ENCODE measurements at places on chromosomes 5 and 9.

- DNase-seq: no peak
Observed at GRCh38 chr5:55517804-55518203, 17.0 kb downstream of the PLPP1 start.

DNA sequence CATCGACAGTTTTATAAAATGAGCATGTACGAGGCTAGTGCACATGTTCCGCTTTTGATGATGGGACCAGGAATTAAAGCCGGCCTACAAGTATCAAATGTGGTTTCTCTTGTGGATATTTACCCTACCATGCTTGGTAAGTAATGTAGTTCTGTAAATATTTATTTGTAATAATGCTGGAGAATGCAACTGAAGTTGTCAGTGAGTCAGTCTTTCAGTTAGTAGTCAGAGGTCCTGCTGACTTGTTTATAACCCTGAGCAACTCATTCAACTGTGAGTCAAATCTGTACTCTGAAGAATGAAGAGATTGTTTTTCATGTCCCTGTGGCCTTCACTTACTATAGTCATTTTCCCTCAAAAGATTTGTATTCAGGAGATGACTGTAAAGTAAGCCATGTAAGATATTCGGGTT lies 28.4 kb upstream of the GPR150 start:
- no peak for DNase-seq

GRCh38 chr5:51476431-51476830 lies 93.2 kb downstream of the ISL1 start:
- DNase-seq: no peak

DNA sequence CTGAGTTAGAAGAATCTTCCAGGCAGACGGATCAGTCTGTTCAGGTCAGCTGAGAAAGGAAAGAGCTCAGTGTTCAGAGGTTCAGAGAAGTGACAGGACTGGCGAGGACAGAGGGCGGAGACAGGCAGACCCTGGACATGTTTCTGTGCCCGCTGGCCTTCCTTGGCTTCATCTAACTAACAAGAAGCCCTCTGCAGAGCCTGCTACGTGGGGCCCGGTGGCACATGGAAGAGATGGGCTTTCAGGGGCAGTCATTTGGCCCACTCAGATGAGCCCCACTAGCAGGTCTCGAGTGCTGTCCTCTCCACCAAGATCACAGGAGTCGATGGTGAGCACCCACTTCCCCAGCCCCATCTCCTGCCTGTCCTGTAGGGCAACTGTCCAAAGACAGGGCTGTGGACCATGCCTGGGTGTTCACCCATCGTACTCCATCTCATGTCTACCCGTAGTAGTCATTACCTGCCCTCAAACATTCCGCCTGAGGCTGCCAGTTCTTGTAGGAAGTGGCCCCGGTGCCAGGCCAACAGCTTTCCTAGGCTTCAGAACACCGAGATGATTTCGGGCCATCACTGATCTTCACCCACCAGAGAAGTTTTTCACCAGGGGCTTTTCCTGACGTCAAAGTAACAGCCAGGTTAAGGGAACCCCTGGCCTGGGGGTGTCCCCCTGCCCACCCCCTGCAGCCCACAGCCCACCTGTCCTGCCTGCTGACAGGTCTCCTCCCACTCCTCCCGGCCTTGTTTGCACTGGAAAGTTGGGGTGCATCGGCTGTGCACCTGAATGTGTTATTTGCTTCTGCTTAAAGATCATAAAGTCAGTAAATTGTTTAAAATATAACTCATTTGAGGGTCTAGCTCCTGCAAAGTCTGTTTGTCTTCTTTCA lies 14.0 kb downstream of the IRX2 start:
- DNase-seq: no peak

DNA sequence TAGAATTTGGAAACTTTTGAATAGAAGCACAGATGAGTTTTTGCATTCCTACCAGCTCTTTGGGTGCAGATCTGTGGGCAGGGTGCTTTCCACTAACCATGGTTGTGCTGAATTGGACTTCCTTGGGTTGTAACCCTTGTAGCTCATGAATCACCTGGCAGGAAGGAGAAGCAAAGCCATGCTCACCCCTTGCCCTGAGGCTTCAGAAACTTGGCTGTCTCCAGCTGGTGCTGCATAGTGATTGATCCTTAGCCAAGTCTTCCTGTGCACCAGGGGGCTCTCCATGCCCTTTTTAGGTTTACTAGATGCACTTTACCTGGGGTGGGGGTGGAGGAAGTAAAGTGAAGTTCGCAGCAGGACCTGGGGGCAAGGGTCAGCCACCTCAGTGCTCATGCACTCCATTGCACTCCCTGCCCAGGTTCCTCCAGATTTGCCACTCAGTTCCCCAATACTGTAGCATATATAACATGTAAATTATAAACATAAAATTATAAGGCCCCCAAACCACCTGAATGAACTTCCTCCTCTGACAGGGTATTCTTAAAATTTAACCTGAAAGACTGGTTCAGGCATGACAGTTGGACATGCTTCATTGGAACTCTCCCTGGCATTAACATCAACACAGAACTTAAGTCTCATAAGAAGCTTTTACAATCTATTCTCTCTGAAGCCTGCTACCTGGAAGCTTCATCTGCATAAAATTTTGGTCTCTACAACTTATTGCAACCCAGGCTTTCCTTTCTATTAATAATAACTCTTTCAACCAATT lies 25.8 kb upstream of the IFNA14 start:
- no peak for DNase-seq

GRCh38 chr5:123036391-123037103 lies at the start of gene PPIC:
Gene PPIC, minus strand, starts transcription at chr5:123036725. Its CDS starts 100 bp downstream, at chr5:123036625.
- no peak for DNase-seq

- DNase-seq: no peak
Observed at GRCh38 chr9:134442085-134442474, 115.8 kb downstream of the RXRA start.

GRCh38 chr5:68822796-68823195 lies 271.0 kb upstream of the SLC30A5 start:
- DNase-seq: no peak

GRCh38 chr9:110319781-110320492 lies 17.7 kb downstream of the TXNDC8 start:
- DNase-seq: no peak

GRCh38 chr9:72427801-72428200 lies 62.8 kb upstream of the ZFAND5 start:
- no peak for DNase-seq

DNA sequence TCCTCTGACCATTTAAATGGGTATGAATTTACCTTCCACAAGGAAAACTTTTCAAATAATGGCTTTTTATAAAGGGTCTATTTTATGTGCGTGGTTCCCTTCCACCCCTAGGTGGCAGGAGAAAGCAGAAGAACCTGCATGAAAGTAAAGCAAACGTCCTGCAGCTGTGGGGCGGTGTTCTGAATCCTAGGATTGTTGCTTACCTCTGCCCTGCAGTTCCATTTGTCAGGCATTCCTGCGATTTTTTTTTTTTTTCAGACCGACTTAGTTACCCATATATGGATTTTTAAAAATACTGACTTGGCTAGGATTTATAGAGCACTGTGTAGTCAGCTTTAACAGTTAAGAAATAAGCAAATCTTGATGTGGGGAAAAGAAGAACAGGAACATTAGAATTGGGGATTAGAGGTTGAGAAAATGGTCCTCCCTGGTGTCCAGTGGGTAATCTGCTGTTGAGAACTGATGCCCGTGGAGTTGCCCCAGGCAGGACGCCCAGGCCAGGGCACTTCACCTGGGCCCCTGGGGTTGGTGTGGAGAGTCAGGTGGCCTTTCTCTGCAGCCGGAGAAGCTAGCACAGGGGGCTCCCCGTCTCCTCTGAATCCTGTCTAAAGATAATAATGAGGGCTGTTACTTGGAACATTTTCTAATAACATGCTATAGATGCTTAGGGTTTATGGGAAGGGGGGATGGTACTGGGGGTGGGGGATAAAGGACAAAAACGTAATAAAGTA lies 30.4 kb upstream of the LTC4S start:
- DNase-seq: peak; percentile 5

DNA sequence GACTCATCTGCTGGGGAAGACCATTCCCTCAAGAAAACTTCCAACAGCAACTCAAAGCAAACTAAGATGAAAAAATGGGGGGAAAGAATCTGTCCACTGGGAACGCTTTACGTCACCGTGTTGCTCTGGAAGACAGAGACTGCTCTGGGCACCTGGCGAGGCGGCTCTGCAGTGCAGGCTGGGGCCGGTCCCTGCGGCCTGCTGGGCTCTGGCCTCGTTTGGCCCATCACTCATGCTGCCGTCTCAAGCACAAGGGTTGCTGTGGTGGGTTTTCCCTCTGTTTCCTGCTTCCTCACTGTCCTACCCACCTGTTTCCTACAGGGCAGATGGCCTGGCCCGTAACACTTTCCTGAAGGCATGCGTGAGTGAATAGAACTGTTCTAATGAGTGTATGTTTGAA lies 92.9 kb upstream of the OTULINL start:
- no peak for DNase-seq

GRCh38 chr9:21803649-21804048 lies 1.2 kb downstream of the MTAP start:
- no peak for DNase-seq

GRCh38 chr5:129204525-129204924 lies 110.0 kb downstream of the ISOC1 start:
- no peak for DNase-seq

GRCh38 chr5:141850244-141850768 lies 27.9 kb downstream of the PCDH1 start:
- DNase-seq: no peak

- DNase-seq: no peak
Observed at GRCh38 chr9:13292782-13293181, 13.3 kb upstream of the MPDZ start.

- peak; percentile 52 for DNase-seq
Observed at GRCh38 chr9:63817622-63818518, 1467.1 kb downstream of the FOXD4L5 start.

- no peak for DNase-seq
Observed at GRCh38 chr5:308672-309271, 12.7 kb upstream of the AHRR start.

GRCh38 chr5:34976347-34976746 lies 47.0 kb downstream of the DNAJC21 start:
- DNase-seq: no peak

GRCh38 chr5:40674661-40675235 lies 5.0 kb upstream of the PTGER4 start:
- DNase-seq: no peak

DNA sequence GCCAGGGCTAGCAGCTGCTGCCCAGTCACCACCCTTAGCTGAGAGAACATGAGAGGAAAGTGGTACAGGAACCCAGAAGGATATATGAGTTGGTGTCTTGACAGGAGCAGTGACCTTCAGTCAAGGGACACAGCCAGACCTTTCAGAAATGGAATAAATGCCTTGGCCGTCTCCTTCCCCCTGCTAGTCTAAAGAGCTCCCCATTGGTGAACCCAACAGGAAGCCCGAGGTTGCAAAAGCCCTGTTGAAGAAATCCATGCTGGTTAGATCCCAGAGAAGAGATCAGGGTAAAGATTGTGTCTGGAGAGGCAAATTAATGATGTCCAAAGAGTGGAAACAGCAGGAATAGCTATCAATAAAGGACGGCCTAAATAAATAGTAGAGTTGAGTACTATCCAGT lies 244.5 kb downstream of the NR3C1 start:
- DNase-seq: no peak

DNA sequence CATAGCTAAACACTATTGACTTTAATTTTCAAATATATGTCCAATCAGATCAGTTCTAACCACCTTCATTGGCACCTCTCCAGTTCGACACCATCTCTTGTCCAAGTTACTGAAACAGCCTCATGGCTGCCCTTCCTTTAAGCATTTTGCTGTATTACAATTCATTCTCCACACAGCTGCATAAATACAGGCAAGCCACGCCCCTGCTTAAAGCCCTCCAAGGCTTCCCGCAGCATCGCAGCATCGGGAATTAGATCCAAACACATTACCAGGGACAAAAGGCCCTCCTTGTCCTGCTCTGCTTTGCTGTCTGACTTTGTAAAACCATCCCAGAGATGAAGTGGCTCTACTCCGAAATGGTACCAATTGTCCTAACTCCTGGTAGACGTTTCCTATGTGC lies 75.1 kb upstream of the RAI14 start:
- no peak for DNase-seq

DNA sequence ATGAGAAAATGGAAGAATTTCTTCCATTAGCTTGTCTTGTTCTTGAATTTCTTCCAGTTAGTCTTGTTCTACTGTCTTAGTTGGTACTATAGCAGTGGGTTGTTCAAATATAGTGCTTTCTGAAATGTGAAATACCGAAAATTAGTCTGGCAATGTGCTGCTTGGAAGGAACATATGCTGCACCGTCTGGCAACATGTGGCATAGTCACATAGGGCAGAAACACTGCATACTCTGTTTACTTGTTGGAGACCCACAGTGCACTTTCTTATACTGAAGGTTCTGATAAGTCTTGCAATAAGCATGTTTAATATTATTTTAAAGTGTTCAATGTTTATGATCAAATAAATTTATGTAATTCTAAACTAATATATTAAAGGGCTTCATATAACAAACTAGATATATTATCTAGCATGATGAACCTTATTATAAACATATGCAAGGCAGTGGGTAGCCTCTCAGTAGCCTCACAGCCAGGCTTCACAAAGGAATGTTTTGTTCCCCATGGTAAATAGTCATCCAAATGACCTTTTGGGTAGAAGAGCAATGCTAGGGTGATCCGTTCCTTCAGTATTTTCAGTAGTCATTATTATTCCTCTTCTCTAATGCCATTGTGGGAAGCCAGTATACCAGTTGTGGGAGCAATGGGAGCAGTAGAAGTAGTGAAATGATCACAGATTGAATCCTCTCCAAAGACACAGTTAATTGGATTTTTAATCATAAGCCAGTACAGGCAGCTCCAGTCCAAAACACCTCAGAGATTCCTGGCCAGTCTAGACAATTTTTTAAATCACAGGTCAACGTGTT lies 1106.7 kb downstream of the DTWD2 start:
- no peak for DNase-seq

GRCh38 chr9:76720245-76720644 lies 44.0 kb upstream of the PCA3 start:
- no peak for DNase-seq

DNA sequence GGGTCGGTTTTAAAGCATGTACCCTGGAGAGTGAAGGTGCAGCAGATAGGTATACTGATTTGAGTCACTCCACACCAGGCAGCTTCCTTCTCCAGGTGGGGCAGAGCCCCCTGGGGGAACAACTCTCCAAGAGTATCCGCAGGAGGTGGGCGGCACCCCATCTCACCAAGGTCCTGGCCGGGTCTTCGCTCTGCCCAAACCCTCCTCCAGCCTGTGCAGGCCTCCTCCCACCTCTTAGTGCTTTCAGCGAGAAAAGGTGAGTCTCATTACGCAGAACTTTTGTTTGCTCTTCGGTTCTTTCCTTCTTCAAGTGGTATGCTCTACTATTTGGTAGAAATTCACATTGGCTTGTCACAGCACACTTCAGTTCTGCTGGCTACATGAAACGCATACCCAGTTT lies 13.7 kb downstream of the SPACA9 start:
- DNase-seq: no peak

- no peak for DNase-seq
Observed at GRCh38 chr9:75941066-75941465, 50.6 kb downstream of the PCSK5 start.

All from stimulated activated CD8-positive, alpha-beta memory T cell treated with anti-CD3 and anti-CD28 coated beads, Interleukin-7, amount 100 ng/mL, for 1 hour (primary cell).